Cortex of kidney (tissue), 1 donor: ENCODE measurements at places on chromosomes 7 and 10.

DNA sequence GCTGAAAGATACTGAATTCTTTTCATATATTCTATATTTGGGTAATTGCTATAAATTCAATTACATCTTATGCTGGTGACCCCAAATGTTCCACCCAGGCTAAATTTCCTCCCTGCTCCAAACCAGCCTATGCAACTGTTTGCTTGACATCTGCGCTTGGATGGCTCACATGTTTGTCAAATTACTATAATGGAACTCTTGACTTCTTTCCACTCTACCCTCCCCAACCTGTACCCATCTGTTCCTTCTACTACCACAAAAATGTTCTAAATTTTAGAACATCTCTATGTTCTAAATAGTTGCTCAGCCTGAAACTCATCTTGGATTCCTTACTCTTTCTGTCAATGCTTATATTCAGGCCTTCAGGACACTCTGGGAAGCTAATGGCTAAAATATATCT lies 249.9 kb upstream of the SMIM30 start:
- no peak for DNase-seq

GRCh38 chr10:100747456-100748230 lies 2.3 kb downstream of the PAX2 start:
- DNase-seq = no peak

GRCh38 chr7:93828260-93828659 lies 62.3 kb downstream of the TFPI2 start:
- no peak for DNase-seq

GRCh38 chr7:154613811-154614210 lies 389.1 kb downstream of the PAXIP1 start:
- DNase-seq = no peak

GRCh38 chr7:4801839-4802231 lies 26.4 kb downstream of the AP5Z1 start:
- no peak for DNase-seq

DNA sequence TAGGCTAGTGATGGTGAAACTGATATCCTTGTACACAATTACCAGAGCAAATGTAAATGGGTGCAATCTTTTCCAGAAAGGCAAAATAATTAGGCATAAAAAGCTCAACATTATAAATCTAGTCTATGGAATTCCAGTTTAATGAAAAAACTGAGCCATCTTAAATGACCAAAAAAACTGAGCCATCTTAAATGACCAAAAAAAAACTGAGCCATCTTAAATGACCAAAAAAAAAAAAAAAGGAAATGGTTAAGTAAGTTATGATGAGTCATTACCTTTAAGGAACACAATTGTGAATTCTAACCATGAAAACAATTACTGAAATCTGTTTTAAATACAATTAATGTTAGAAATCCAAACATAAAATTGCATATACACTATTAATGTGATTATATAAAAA lies 25.3 kb downstream of the USP6NL start:
- DNase-seq = no peak

- DNase-seq = no peak
These were observed 14.6 kb downstream of the STX1A start for GRCh38 chr7:73704640-73705550.

- no peak for DNase-seq
These were observed 17.1 kb downstream of the STK32C start for GRCh38 chr10:132290631-132291030.

- no peak for DNase-seq
These were observed 47.3 kb upstream of the CNPY1 start for GRCh38 chr7:155593461-155594162.

DNA sequence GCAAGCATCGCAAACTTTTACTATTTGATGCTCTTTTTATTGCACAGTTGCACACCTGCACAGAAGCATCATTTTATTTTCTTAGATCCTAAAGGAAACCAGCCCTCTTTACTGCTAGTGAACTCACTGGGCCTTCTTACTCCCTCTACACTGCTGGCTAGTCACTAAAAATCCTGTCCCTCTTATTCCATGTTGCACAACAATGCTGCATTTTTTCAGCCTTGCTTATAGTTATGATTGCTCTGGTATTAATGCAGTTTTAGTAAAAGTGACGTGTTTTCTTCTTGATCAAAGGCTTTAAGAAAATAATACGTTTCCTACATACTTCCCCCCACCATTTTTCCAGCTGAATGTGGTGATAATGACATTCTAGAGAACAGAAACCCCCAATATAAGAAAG lies 132.9 kb upstream of the FAM3C start:
- no peak for DNase-seq

DNA sequence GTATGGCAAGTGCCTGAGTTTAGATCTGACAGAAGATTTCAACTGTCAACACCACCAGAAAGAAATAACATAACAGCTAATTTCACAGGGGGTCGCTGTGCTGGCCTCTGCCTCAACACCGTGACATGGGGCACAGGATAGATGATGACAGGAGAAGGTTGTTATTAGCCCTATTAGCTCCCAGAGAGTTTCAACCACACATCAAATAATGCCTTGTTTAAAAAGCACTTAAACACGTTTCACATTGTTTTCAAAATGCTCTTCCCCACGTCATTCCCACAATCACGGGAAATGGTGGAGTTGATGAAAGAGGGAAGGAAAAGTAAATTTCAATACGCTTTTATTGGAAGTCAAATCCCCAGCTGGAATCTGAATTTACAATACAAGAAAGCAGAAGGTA lies 184.7 kb downstream of the MAGI2 start:
- DNase-seq = no peak

GRCh38 chr10:44510379-44511115 lies 125.7 kb upstream of the CXCL12 start:
- no peak for DNase-seq

DNA sequence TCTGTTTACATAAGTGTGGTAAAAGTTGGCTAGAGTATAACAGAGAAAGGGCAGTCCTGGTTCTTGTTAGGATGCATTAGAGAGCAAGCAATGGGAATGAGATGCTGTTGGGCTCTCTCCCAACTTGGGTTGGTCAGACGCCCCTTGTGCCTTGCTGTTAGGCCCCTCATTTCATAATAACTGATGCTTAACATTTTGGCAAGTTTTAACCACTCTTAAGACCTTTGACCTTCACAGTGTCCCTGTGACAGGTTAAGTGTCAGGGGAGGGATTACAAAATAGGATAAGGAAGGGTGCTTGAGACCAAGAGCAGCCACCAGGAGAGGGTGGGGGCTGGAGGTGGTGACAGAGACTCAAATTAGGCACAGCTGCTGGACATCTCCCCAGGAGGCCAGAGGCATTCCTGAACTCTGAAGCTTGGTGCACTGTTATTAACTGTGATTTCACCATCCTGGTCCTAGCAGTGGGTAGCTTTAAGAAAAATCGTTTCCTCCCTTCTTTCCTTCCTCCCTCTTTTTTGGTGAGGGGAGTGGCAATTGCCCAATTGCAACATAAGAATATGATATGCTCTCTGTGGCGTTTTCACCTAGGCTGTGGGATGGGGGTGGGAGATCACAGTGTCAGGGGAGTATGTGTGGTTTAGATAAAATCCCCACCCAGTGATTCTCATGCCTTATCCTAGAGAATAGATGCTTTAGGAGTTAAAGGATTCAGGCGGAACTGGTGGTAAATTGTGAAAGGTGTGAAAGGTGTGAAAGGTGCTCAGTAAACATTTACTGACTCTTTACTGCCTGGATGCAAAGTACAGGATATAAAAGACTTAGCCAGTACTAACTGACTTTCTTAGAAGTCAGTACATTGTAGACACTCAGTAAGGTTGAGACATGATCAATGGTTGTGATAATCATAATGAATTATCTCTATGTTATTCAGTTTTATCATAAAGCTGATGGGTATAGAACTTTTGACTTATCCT lies 270.5 kb downstream of the BICC1 start:
- no peak for DNase-seq

GRCh38 chr7:131358636-131359035 lies 31.0 kb downstream of the MKLN1 start:
- DNase-seq = no peak

DNA sequence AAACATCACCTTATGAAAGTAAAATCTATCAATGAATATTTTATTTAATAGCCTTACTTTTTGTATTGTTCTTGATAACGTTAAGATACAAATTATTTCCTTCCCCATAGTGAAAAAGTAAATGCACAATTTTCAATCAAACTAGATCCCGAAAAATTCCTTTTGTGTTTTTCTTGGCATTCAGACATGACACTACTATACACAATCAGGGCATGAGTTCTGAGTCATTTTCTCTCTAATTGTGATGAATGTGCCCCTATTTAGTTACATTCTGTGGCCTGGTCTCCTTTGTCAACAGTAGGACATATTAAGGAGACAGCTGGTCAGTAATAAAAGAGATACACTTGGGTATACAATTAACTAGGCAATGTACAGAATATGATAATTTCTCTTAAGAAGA lies 19.8 kb downstream of the COL1A2 start:
- DNase-seq = no peak

GRCh38 chr10:19097151-19097550 lies 48.5 kb downstream of the MALRD1 start:
- DNase-seq = no peak

DNA sequence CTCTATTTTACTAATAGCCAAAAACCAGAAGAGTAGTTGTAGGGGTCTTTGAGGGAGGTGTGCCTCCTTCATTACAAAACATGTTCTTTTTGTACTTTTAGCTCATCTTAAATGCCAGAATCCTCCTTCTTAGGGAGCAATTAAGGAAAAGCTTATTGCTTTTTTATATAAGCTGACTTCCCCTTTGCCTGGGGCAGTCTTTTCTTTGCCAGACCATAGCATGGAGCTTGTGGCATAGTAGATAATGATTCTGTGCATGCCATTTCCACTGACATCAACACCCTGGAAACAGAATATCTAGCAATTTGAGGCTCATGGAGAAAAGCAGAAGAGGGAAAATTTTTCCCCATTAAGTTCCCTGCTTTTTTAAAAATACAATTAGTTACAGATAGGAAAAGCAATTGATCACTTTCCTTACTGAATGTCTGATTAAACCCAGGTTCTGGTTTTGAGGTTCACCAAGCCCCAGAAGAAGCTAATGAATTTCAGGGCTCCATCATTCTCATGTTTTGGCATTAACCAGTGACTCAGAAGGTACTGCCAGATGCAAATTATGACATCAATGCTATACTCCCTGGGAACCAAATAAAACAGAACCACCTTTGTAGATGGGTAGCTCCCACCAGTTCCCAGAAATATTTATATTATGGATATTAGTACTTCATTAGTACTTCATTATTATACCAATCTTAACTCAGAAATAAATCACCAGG lies 410.6 kb downstream of the KCNMA1 start:
- DNase-seq = no peak

GRCh38 chr10:558364-558763 lies 131.1 kb downstream of the DIP2C start:
- DNase-seq = no peak

GRCh38 chr10:5254488-5254887 lies 57.9 kb downstream of the AKR1C4 start:
- DNase-seq = no peak

DNA sequence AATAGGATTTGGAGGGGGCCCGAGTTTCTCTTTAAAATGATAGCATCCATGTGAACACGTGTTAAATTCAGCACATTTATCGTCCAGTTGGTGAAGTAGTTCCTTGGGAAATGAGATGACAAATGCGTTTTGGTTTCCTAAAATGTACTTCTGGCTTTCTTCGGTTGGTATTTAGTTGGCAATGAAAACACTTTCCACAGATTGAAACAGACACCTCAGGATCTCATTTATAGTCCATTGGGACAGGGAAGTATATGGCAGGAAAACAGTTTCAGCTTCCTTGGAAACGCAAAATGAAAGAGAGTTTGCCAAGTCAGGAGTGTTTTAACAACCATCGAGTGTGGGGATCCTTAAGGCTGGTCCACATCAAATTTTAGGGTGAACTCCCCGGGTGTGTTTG lies 19.4 kb upstream of the LYZL1 start:
- no peak for DNase-seq

DNA sequence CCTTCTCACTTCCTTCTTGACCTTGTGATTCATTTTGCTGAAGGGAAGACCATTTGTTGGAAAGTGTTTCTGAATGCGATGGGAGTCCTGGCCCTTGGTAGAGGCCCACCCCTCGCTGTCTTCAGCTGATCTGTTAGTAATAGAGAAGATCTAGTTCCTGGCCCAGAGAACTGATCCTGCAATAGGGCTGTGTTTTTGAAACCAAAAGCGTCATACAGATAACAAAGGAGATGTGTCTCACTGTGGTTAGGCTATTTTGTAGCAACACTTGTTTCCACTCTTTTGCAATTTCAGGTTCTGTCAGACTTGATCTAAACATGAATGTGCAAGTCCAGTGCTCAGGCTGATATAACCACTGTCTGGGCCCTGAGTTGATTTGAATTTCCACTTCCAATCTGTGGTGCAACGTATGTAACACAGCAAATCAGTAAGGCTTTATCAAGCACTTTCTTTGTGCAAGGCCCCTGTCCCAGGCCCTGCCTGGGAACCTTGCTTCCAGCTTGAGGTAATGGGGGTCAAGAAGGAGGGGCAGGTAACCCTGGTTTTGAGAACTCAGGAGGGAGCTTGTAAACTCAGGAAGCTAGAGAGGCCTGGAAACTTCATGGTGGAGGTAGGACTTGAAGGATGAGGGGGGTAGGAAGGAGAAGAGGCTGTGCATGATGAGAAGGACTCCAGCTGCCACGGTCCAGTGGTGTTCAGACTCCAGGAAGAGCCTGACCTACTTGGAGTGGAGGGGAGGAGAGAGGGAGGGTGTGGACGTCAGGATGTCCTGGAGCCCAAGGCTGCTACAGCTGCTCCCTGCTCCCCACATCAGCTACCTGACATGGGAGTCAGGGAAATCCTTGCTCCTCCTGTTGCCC lies 42.2 kb upstream of the SRGN start:
- DNase-seq = no peak

DNA sequence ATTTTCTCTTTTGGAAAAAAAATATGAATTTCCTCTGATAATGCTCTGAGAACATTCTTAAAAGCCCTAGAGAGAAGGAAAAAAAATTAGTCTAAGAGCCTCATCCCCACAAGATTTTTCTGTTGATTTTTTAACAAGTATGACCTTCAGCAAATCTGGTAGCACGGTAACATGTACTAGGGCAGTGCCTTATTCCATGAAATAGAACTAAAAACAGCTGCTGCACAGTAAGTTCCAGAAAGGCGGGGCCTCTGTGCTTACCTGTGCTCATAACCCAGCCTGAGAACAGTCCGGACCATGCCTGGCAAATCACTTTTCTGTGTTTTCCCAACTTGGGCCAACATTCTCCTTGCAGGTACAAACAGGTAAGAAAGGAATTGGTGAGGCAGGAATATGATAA lies 519.1 kb upstream of the AKR1E2 start:
- DNase-seq = no peak

DNA sequence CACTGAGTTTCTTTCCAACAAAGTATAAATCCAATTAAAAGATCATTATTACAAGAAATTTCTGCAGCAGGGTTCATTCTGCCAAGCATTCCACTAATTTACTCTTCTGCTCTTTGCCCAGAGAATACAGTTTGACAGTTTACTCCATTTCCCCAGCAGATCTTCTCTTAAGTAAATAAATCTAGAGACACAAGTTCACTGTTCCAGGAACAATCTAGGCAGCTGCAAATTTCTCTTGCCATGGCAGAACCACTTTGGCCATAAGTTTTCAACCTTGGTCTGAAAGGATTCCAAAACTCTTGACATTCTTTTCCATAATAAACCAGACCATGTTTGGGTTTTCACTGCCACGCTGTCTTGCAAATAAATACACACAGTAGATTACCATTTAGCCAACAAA lies 11.5 kb downstream of the RGS10 start:
- DNase-seq = no peak
